Chondrocyte (in vitro differentiated cells): ENCODE measurements at places on chromosomes 2 and 18.

DNA sequence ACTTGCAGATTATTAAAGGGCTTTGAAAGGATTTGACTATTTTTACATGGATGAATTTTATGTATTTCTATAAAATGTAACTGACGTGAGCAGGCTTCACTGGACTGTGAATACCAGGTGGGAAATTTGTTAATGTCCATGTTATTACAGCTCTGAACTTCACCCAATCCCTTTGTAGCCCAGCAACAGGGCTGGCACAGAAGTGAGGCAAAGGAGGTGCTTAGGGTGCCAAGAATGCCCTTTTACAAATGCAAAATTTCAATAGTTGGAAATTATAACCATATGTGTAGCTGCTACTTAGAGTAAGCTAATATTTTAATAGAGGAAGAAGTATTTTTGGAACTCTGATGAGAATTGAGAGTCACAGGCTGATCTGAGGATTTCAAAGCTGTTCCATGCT lies 53.7 kb upstream of the FAM98A start:
- no peak for DNase-seq

DNA sequence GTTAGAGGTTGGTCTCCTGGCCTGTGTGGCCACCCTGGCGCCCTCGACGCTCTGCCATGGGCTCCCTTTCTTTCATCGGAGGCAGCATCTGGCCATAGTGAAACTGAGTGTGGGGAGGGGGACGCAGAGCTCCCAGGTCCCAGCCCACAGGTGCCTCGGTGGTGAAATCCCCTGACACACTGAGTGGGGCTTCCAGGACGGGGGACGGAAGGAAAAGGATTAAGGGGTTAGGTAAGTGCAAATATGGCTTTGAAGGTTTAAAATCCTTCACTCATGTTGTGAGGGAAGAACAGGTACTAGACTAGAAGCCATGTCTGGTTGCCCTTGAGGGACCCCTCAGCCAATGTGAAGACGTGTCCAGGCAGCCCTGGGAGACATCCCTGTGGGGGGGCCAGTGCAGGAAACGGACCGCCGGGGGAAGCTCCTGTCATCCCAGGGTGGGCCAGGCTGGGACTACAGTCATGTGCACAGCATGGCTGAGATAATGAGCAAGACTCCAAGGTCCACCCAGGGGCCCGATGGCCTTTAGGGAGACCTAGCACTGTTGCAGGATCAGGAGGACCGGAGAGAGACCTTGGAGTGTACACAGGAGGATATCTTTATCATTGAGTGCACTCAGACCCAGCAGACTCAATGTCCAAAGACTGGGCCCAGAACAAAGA lies 36.3 kb downstream of the RTP5 start:
- peak; percentile 68 for DNase-seq

- no peak for DNase-seq
Measured at GRCh38 chr2:210586381-210586780, 30.0 kb downstream of the CPS1 start.

DNA sequence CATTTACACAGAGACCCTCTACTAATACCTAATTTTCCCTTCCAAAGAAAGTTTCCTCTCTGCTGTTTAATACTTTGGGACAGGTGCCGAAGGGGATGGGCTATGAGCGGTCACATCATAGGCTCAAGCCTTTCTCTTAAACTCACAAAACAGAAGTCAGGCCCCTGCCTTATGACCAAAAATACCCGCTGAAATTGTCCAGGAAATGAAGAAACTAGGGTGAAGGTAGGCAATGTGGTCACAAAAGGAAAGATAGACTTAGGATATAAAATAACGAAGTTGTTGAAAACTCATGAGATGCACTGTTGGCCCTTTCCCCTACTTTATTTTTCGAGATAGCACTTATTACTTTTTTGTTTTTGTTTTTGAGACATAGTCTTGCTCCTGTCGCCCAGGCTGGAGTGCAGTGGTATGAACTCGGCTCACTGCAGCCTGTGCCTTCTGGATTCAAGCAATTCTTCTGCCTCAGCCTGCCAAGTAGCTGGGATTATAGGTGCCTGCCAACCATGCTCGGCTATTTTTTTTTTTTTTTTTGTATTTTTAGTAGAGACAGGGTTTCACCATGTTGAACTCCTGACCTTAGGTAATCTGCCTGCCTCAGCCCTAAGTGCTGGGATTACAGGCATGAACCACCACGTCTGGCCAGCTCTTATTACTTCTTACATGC lies 16.3 kb downstream of the SLC8A1 start:
- no peak for DNase-seq

DNA sequence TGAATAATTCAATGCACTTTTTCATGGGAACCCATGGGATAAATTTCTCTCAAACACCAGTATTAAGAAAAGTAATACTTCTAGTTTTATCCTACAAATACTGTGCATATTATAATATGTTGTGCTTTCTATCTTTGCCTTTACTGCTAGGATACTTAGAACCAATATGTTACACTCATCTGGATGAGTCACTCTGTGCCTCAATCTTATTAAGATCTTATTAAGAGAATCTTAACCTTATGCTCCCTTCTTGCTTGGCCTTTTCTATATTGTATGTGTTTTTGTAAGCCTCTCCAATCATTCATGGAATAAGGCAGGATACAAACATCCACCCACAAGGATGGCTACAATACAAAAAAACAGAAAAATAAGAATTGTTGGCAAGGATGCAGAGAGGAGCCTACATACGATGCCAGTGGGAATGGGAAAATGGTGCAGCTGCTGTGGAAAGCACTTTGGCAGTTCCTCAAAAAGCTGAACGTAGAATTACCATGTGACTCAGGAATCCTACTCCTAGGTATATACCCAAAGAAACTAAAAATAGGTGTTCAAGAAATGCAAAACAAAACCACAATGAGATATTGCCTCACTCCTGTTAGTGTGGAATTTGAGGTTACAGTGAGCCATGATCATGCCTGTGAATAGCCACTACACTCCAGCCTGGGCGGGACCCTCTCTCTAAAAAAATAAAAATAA lies 10.7 kb upstream of the TWSG1 start:
- no peak for DNase-seq

- no peak for DNase-seq
Measured at GRCh38 chr2:43115881-43116280, 110.5 kb downstream of the ZFP36L2 start.

DNA sequence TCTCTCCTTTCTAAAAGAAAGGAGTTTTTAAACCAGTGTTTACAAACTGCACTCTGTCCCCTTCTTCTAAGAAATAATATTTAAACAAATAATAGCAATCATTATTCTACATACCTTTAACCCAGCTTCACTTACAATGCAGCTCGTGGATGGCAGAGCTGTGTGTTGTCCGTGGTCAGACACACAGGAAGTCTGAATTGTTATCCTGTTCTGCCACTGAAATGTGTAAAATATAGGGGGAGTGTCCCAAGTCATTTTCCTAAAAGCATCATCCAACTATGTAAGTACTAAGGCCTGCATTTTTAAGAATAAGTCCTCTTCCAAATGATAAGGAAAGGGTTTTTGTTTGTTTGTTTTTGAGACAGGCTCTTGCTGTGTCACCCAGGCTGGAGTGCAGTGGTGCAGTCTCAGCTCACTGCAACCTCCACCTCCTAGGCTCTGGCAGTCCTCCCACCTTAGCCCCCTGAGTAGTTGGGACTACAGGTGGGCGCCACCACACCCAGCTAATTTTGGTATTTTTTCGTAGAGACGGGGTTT lies 2.7 kb upstream of the PPP4R1 start:
- DNase-seq: no peak

- no peak for DNase-seq
Measured at GRCh38 chr2:29456429-29456828, 341.2 kb downstream of the CLIP4 start.

DNA sequence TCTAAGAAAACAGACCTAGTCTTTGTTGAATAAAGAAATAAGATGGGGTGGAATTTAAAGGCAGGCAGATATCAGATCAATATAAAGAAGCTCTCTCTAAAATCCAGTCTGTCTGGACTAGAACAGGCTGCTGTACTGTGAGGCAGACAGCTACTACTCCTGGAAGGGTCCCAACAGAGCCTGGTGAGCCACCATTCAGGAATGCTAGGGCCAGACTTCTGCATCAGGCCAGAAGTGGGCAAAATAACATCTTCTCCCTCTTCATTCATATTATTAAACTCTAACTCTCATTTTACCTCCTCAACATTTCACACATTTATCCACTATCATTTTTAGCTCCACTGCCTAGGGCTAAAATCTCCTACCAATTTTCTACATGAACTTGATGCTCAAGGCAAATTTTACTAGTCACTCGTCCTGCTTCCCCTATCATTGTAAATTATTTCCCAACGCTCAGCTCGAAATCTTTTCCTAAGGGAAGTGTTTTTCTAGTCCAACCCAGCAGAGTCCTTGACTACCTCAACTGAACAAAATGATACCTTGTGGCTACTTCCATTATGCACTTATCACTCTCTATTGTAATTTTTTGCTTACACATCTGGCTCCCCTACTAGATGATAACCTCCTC lies 45.2 kb upstream of the GLS start:
- DNase-seq: no peak

DNA sequence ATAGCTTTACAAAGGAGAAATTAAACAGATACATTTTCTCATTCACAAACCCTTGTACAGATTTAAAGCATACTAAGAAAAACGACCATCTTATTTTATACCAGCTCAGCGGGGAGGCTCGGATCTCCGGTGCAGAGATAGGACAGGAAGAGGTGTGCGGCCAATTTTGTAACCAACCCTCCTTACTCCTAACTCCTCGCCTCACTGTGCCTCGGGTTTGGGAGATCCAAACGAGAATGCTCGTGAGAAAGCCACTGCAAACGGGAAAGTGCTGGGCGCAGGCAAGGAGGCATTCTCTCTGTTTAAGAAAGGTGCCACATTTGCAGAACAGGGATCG lies 1.2 kb downstream of the KDSR start:
- DNase-seq: no peak

GRCh38 chr2:235911633-235912233 lies 256.5 kb downstream of the GBX2 start:
- DNase-seq: no peak

- no peak for DNase-seq
Measured at GRCh38 chr18:58992301-58993231, 127.9 kb downstream of the ZNF532 start.

DNA sequence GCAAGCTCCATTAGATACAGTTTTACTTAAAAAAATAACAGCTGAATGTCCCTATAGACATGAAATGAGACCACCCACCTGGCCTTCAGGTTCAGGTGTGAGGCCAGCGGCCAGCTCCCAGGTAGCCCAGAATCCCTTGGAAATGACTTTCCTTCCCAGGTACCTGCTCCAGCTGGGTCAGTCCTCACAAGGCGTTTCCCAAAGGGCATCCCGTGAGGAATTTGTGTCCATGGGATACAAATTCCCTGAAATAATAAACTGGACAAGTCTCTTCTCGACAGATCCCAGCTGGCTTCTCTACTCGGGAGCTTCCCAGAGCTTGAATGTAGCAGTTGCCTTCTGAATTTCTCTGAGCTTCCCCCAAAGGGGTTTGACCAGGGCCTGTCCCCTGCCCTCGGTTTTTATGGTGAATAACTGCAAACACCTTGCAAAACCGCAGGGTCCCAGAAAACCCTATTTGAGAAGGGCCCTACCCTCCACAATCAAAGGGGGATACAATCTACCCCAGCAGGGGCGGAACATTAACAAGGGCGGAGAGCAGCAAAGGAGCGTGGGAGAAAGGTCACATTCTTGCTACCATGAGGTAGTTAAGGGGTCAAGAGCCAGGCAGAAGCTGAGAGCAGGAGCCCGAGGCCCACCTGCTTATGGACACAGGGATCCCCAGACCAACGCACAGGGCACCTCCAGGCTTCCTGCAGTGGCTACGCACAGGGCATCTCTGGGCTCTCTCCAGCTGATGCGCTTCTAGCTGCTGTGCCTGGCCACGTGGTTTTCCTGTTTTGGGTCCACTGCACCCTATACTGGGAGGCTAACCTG lies 107.7 kb downstream of the HDAC4 start:
- DNase-seq: peak; percentile 79

- no peak for DNase-seq
Measured at GRCh38 chr2:73893764-73894474, 1.1 kb downstream of the ACTG2 start.

GRCh38 chr2:111679202-111679601 lies 204.8 kb downstream of the ANAPC1 start:
- no peak for DNase-seq

DNA sequence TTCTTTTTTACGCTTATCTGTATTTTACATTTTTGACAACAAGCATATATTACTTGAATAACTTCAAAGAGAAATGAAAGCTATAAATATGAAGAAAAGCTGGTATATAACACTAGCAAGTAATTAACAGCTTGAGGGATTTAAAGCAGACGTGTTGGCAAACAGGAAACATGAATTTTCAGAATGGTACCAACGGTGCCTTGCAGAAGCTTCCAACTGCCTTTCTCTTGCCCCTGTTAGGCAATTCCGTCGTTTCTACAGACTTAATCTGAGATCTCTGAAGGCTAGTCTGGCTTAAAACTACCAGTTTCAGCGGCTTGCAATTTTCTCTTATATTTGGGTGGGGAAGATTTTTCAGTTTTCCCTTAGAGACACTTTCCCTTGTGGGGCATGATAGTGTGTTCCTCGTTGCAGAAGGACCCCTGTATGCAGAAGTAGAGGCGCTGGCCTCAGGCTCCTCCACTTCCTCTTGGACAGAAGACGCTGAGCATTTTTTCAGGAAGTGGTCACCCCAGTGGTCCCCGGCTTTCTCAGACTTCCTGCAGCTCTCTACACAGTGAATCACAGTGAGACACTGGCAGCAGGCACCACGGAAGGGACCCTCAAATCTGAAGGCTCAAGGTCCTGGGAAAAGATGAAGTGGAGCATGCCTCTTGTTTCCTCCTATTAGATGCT lies 56.2 kb upstream of the SLC16A14 start:
- DNase-seq: no peak

DNA sequence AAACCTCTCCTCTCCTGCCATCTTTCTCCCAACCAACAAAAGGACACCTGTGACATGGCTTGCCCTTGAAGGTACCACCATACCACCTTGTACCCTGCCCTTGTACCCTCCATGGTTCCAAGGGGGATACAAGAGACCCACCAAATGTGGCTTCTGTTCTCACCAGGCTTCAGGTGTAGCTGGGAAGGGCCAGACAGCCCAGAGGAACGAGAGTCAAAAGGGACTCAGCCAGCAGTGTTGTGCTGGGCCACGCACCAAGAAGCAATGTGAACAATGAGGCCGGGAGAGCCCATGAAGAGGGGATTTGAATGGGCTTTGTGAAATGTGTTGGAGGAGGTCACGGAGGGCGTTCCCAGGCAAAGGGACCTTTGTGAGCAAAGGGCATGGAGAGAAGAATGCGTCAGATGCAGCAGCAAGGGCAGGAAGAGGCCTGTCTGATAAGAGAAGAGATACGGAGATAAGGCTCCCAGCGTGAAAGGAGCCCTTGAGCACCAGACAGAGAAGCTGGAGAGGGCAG lies 48.6 kb downstream of the PLB1 start:
- no peak for DNase-seq
